HCT116 (cell line): ENCODE measurements at places on chromosomes 12 and 14. TPM values are rescaled to one million over a fixed set of nuclear protein-coding genes. Genes with fewer than 3 reads are reported as not detected.

Gene OASL
- 4.1 TPM for total RNA-seq

Gene TMEM229B
- 0.71 TPM for total RNA-seq

Gene CLEC1B
- not detected for total RNA-seq

- DNase-seq, result no peak
Measured at GRCh38 chr12:58046271-58046670, 104.9 kb downstream of the ATP23 start.

- no peak for DNase-seq
Measured at GRCh38 chr12:120901818-120902217, 2.3 kb downstream of the SPPL3 start.

GRCh38 chr12:66441905-66442559, 139.7 kb downstream of the HELB start:
- no peak for DNase-seq

GRCh38 chr14:21032326-21033132, 2.1 kb downstream of the RNASE13 start:
- no peak for DNase-seq
